ENCODE measurements at places on chromosomes 5 and 9. TPM values are rescaled to one million over a fixed set of nuclear protein-coding genes. Genes with fewer than 3 reads are reported as not detected.

Gene ZSWIM6
- total RNA-seq: 9.7 TPM

Gene SERF1A
- total RNA-seq: 6.0 TPM

Gene ACSL6
- 0.33 TPM for total RNA-seq

Gene PIP5KL1
- total RNA-seq: 12.1 TPM
